Amniotic stem cell (primary cell): ENCODE measurements at places on chromosomes 1 and 21.

DNA sequence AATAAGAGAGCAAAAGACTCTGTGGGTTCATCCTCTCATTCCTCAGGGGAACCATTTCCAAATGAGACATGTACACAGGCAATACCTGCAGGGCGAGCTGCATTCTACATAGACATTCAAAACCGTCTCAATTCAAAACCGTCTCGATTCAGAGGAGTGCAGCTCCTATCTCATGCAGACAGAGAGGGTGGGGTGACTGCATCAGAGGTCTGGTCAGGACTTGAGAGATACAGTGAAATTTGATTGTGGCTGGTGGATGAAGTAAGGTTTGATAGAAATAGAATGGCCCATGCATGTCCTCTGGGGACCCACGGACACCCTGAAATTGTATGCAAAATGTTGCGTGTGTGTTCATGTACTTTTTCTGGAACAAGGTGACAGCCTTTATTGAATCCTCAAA, 27.3 kb downstream of the TEX35 start:
- DNase-seq = no peak

DNA sequence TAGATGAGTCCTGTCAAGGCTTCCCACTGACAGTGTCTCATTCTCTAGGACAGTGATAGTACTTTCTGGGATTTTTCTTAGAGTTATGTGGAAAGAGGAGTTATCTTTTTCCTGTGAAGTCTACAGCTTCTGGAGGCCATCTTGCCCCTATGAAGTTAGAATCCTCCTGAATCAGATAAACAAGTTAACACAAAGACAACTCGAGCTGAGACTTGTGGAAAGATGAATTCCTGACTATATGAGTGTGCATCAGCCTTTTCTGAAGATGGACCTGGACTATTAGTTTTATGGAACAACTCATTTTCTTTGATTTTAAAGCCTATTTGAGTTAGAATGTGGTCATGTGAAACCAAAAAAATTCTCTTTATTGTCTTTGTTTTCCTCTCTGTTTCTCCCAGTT, 290.9 kb downstream of the LRRIQ3 start:
- no peak for DNase-seq

GRCh38 chr21:45129189-45129923, 55.0 kb downstream of the ADARB1 start:
- no peak for DNase-seq

DNA sequence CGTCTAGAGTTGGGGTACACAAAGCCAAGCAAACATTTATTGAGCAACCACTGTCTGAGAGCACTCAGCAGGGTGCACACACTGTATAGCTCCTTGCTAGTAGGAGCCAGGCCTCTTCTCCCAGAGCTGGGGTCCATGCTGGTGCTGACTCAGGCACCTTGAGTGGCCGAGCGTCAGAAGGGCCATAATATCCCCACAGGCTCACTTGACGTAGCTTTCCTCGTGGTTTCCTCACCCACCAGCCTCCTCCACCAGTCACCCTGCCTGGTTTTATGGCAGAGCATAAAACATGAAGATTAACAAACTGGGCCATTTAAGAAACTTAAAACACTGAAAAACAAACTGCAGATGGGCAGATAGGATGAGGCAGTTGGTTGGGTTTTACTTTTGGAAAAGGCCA, 361.5 kb downstream of the HHAT start:
- no peak for DNase-seq

DNA sequence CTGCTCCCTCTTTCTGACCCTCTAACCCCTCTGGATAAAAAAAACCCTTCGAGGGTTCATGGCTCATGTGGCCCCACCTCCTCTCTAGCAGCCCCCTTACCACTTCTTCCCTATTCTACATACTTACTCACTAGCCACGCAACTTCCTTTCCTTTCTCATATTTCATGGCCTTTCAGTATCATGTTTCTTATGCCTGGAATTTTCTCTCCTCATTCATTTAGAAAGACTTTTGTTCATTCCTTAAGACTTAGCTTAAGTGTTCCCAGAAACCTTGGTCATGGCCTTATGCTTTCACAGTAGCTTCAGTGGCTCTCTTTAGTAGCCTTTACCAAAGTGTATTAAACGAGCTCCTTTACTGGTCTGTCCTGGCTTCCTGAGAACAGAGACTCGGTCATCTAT, 6.1 kb downstream of the ACP6 start:
- no peak for DNase-seq

GRCh38 chr1:28359592-28360239, 9.8 kb upstream of the PHACTR4 start:
- DNase-seq = no peak

GRCh38 chr1:110671361-110671760, 3.4 kb downstream of the KCNA3 start:
- no peak for DNase-seq

DNA sequence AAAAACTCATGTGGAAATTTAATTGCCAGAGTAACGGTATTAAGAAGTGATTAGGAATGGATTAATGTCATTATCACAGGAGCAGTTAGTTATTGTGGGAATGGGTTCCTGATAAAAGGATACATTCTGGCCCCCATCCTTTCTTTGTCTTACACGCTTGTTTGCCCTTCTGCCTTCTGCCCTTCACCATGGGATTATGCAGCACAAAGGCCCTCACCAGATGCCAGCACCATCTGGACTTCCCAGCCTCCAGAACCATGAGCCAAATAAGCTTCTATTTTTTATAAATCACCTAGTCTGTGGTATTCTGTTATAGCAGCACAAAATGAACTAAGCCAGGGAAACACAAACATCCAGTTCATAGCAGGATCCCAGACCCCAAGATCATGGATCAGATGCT, 33.9 kb upstream of the POU2F1 start:
- DNase-seq = no peak

DNA sequence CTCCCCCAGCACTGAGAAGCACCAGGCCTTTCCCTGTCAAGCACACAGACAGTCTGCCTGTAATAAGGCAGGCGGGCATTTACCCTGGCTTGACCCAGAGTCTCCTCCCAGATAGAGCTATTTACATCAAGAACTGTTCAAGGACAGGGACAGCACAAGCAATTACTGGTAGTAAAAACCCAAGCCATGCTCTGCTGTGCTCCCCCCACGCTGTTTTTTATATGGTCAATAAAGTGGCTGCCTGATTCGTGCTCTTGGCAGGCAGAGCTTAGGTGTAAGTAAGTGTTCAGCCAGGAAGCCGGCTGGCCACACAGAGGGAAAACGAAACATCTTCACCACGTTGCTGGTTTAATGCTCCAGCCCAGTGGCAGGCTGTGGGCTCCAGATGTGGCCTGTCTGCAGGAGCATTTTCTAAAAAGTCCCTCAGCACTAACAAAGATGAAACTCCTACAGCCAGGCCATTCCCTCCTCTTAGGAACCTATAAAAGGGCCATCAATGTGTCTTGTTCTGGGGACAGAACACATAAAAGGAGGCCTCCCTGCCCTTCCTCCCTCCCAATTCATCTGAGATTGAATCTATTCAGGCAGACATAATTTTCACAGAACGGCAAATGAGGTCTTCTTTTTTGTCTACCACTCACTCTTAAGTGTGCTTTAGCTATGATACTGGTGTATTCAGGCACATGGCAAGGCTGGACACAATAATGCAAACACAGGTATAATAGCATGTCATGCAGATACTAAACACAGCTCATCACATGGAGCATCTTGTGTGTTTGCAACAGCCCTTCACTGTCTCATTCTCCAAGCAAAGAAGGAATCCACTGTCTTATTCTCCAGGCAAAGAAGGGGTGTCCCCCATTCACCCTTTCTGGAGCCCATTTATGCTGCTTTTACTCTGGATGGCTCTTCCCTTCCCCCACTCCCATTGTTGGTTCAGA, 378.9 kb downstream of the HHAT start:
- no peak for DNase-seq

DNA sequence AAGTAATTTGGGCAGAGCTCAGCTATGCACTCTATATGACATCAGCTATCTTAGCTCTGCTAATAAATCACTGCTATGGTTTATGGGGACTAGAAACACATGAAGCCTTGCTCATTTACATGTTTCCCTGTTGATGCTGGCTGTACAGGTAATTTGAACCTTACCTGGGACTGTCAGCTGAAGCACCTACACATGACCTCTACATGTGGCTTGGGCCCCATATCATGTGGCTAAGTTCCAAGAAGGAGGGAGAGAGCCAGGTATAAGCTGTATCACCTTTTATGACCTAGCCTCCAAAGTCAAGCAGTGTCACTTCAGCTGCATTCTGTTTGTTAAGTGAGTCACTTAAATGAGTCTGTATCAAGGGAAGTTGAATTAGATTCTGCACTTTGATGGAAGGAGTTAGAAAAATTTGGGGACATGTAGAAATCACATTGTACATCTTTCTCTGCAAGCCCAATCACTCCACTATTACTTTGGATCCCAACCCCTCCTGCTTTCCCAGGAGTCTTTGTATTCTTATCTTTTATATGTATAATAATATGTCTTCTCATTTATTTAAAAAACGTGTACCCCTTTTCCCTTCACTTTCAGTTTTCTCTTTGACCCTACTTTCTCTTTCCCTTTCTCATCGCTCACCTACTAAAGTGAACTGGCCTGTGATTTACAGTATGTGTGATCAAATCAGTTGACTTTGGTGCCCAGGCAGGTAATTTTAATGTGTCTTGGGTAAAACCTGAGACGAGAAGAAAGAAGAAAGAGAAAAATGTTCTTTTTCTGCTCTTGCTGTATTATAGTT, 53.4 kb upstream of the PRKACB start:
- no peak for DNase-seq

GRCh38 chr1:188857526-188858087, 1620.1 kb downstream of the BRINP3 start:
- no peak for DNase-seq

- no peak for DNase-seq
Measured at GRCh38 chr1:224631462-224632115, 15.5 kb downstream of the CNIH3 start.

DNA sequence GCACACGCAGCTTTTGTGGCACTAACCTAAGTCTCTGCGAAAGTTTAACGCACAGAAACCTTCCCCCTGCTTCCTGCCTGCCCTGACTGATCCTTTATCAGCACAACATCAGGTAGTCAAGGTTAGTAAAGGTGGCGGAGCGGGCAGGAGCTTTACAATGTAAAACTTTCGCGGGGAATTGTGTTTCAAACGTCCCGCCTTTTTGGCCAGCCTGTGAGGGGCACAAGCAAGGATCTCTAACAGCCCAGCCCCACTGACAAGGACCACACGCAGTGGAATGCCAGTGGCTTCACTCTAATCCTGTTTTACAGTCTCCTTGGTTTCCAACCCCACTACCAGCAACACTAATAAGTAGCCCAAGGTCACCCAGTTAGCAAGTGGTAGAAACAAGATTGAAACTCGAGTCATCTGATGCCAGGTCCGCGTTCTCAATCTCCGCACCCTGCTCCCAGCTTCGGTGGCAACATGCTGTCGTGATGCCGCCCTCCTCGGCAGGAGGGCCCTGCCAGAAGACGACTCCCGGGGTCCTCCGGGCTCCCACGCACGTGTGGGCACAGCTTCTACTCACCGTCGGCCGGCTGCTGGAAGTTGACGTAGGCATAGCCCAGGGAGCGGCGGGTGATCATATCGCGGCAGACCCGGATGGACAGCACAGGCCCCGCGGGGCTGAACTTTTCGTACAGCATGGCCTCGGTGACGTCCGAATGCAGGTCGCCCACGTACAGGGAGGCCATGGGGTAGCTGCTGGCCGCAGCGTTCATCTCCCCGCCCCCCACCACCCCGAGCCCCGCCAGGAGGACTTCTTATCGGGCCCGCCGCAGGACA, 1.2 kb downstream of the PABPC4 start:
- DNase-seq = peak; percentile 38

DNA sequence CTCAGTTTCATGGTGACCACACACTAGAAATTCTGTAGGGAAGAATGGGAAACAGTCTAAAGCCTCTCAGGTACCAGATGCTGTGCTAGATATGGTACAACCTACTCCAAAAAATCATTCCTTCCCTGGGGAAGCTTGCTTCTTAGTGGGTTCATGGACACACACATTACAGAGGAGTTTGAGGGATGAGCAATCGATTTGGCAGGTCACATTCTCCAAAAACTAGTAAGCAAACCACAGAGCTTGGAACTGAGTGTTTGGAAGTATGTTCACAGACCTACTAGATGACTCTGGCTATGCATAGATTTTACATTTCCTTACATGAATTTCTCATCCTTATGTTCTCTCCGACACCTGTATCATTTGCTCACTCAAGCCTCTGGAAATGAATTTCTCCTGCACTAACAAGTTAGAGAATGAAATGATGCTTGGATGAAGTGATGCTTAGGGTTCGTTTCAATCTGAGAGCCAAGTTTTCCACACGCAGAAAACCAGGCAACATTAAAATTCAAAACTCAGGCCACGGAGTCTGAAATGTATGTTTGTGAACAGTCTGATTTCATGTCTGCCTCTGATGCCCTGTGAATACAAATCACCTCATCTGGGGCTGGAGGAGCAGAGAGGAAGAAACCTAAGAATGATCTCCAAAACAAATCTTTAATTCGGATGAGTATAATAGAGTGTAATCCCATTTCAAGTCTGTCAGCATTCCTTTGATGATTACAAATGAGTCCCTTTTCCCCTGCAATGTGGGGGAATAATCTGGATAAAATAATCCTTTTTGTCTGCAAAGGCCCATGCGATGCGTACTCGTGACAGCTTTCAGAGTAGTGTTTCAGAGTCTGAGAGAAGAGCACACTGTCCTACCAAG, 11.0 kb downstream of the EVA1C start:
- no peak for DNase-seq

GRCh38 chr1:153792631-153793041, 17.4 kb downstream of the SLC27A3 start:
- DNase-seq = no peak

- DNase-seq = no peak
Measured at GRCh38 chr1:3085721-3086120, 16.7 kb downstream of the PRDM16 start.

DNA sequence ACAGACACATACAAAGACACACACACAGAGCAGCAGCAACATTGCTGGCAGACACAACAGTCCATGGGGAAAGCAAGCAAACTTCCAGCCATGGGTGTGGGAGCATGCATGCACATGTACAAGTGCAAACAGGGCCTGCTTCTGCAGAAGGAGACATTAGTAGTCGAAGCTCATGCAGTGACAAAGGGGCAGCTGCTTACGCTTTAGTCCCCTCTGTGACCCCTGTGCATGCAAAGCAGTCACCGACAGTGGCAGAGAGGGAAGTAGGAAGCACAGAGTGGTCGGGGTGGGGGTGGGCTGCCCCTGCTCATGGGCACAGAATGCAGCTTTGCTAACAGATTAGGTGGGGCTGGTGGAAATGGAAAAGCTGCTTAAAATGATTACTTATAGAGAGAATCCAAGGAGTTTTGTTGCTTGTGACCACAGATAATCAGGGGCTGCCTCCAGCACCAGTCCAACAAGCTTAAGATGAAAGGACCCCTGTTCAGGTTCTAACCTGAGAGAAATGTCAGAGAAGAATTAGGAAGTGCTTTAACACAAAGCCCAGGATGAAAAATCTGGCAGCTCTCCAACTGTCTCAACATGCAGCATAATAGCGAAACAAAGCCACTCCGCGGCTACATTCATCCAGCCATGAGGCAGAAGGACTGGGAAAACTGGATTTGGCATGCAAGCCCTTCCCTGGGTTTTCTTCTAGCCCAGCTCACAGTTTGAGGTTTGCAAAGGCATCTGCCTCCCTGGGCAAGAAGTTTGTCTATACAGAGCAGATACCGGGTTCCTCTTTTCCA, 378.9 kb downstream of the KCNH1 start:
- no peak for DNase-seq
